Inflammatory macrophage treated with lipopolysaccharide for 1 hour (primary cell): ENCODE measurements at places on chromosomes 3 and 15.

DNA sequence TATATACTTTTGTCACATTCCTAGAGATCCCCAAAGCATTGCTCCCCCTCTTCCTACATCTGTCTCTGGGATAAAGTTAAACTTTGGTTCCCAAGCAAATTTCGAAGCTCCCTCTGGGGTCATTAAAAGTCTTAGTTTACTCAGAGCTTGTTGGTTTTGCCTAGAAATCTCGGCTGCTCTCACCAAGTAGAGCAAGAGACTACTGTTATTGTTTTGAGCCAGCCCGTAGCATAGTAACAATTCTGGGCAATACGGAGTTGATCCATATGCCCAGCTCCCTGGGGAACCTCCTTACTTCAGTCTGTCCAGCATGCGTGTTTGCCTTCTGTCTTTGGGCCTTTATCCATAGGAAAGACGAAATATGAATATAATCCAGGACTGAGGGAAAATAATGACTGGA is 10.0 kb upstream of the P3H2 start:
- DNase-seq, result no peak

DNA sequence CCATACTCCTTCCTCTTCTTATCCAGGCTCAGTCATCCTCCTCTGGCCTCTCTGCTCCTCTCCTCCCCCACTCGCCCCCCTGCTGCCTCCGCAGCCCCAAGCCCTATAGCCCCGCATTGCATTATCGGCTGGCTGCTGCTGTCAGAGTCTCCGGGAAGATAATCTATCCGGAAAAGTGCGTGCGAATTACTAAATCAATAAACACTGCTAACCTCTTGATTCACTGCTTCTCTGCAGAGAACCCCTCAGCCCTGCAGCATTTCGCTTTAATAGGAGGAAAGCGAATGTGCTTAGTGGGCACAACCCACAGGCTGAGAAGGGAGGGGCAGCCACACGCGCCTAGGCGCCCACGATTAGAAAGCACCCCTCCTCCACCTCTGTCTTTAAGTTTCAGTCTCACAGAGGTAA is 167.6 kb downstream of the ABHD5 start:
- DNase-seq, result no peak

DNA sequence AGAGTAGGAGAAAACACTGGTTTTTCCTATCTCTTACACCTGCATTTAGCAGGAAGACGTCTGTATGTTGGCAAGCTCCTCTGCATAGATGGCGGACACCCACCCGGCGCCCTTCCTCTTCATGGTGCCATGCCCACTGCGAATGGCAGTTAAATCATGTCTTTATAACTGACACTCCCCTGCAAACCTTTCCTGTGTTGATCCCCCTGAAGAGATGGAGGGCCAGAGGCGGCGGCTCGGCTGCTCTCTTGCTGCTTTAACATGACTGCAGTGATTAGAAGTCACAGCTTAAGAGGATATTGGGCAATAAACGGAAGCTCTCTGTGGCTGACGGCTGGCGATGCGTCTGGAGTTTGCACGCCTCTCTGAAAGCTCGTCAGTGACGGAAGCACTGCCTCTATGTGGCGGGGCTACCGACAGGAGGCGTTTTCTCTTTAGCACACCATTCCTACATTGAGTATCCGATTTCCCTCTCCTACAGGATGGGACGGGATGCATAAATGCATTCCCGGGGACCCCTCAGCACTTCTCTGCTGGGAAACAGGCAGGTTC is 25.5 kb upstream of the SNRPA1 start:
- DNase-seq, result peak; percentile 74

DNA sequence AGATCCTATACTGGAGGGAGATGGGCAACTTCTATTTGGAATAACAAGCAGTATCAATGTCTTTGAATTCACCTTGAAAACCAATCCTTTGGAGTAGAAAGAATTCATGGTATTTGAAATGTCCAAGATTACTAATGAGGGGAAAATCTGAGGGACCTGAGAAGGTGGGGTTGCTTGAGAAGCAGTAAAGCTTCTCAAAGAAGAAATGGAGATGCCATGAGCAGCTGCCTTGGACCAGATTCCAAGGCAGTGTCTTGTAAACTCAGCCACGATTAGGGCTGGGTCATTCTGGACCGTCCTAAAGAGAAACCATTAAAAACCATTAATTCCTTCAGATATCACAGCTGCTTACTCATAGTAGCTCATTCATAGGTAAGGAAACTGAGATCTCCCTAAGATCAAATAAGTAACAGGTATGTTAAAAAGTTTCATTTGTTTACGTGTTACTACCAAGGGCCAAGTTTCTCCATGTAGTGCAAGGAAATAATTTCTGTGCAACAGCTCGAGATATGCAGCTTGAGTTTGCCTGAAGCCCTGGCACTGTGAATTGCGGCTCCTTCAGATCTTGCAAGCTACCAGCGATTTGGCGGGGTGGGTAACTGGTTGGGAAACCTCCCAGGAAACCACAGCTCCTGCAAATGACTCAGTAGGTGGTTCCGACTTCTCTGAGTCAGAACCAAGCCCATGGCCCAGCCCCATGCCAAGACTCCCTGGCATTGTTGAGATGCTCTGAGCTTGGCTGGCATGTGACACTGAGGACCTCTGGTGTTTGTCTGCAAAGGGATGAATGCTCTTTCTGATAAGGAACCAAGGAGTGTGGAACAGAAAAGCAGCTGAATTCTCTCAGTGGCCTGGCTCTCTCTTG is 296.8 kb downstream of the RORA start:
- DNase-seq, result no peak

DNA sequence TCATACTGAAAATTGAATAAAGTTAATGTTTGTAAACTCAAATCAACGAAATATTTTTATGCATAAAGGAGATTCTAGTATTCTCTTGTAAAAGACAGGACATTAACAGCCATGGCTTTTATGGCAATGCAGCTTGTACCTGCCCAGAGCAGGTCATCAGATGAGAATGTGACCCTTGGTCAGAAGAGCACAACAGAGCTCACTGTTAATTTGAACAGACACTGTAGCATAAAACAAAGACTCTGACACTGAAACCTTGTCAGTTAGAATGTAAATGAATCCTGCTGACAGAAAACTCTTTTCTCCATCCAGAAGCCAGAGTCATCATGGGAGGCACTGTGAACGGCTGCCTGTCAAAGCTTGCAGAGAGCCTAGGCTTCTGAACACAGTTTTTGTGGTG is 410.6 kb downstream of the RAP2B start:
- DNase-seq, result no peak

- DNase-seq, result no peak
These were observed 135.4 kb downstream of the ATG7 start for GRCh38 chr3:11407644-11408043.

- no peak for DNase-seq
These were observed 6.5 kb upstream of the GSK3B start for GRCh38 chr3:120100711-120101110.
